ENCODE measurements at places on chromosomes 3 and 15.

DNA sequence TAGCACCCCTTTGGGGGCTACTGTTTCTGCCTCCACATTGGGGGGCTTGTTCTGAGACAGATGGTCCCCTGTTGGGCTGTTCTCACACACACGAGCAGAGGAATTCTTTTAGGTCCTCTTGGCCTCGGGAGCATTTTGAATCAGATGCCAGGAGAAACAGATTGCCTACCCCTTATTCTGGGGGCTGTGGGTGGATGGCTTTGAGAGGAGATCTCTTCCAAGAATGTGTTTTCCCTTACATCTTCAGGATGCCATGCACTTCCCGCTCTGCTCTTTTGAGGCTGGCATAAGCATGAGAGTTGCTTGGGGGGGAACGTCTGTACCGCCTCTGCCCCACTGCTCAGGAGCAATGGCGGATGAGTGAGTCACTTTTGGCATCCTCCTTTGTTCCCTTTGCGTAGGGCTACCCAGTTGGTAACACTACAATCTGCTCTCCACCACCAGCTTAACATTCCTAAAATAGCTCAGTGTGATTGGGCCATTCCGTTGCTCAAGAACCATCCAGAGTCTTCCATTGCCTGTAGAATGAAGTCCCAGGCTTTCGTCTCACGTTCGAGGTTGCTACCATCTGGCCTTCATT lies 154.4 kb downstream of the RPLP1 start:
- DNase-seq, result no peak

DNA sequence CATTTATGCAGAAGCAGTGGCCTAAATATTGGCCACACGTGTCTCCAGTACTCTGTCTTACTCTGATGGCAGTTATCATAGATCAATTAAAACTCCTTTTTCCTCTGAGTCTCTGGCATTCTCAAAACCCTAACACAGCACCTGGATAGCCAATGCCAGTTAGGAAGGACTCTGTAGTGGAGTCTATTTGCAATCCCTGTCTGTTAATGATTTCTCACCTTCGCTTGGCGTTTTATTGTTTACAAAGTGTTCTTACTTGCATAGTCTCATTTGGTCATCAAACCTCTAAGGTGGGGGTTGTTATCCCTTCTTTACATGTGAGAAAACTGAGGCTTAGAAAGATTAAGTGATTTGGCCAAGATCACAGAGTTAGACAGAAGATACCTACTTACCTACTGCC lies 258.8 kb downstream of the IL5RA start:
- DNase-seq, result no peak

- no peak for DNase-seq
Observed at GRCh38 chr3:89964347-89964746, 856.9 kb downstream of the EPHA3 start.

- DNase-seq, result no peak
Observed at GRCh38 chr3:137332297-137332696, 374.5 kb downstream of the IL20RB start.

- no peak for DNase-seq
Observed at GRCh38 chr15:67025719-67026609, 39.4 kb upstream of the SMAD3 start.

- DNase-seq, result no peak
Observed at GRCh38 chr3:161082063-161082462, 23.1 kb downstream of the B3GALNT1 start.

DNA sequence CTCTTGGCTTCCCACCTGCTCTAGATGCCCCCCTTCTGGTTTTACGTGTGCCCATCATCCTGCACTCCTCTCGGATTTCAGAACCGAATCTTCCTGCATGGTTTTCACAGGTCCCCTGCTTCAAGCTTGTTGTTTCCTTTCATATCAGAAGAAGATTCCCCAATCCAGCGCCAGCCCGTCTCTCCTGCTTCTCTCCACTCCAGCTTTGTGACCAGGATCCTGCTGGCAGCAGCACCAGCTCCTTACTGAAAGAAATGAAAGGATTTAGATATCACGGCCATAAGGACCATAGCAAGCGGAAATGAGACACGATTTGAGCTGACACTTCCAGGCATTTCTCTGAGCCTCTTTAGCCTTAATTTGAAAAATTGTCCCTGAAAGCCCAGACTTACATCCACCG lies 180.3 kb upstream of the UBE3A start:
- DNase-seq, result no peak

DNA sequence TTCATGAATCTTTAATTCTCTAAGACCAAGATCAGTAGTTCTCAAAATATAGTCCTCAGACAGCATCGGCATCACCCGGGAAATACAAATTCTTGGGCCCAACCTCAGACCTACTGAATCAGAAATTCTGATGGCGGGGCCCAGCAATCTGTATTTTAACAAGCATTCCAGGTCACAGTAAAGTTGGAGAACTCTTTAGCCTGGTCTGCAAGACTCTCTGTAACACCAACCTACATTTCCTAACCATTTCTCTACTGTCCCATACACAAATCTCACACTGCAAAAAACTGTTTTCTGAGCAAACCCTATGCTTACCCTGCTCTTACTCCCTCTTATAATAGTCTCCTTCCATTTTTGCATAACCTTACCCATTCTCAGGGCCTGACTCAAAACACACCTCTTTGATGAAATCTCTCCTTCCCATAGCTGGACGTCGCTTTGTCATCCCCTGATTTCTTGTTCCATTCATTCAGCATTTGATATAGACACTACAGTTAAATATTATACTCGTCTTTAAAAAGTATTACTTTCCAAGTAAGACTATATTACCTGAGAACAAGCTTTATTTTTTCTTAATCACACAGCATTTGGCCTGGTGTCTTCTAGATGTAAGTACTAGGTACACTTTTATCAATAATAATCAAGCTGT lies 83.3 kb upstream of the MYO5C start:
- no peak for DNase-seq

DNA sequence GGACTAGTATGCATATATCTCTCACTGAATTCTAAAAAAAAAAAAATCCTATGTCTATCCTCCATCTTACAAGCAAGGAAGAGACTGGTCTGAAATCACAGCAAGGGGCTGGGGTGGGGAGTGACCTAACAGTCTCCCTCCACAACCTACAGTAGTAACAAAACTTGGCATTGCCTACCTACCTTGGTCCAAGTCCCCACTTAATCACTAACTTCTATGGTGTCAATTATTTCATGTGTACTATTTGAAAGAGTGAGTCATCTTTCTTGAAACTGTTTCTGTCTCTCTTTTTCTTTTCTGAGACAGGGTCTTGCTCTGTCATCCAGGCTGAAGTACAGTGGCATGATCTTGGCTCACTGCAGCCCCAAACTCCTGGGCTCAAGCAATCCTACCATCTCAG lies 36.8 kb downstream of the CHAC1 start:
- DNase-seq, result no peak

GRCh38 chr15:40151991-40152390 lies 8.9 kb upstream of the BUB1B start:
- DNase-seq, result no peak

- DNase-seq, result no peak
Observed at GRCh38 chr3:117811786-117812185, 1102.2 kb downstream of the TUSC7 start.

DNA sequence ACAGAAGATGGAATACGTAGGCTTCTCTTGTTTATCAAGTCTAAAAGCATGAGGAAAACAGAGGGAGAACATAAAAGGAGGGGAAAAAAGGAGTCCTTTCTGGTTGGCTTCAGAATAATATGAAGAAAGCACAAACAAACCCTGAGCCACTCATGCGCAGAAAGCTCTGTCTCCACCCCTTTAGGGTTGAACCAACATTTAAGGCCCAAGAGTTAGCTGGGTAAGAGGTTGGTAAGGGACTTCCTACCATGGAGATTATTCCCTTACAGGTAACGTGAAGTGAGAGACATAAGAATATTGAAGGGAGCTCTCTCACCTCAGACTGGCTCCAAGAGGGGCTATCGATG lies 145.3 kb downstream of the RORA start:
- no peak for DNase-seq

GRCh38 chr15:80697075-80697685 lies 2.1 kb downstream of the ABHD17C start:
- no peak for DNase-seq

DNA sequence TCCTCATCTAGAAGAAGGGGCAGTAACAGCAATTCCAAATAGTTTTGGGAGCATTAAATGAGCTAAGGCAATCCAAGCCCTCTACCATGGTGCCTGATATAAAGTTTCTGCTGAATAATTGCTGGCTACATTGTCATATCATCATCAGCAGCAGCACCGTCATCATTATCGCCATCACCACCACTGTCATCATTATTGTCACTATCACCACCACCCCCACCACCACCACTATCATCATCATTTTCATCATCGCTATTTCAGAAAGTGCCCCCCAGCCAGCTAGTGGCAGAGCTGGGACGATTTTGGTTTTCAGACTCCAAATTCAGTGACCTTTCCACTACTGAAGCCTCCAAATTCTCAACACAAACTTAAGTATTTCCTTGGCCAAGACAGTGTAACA lies 15.0 kb downstream of the XCR1 start:
- no peak for DNase-seq

DNA sequence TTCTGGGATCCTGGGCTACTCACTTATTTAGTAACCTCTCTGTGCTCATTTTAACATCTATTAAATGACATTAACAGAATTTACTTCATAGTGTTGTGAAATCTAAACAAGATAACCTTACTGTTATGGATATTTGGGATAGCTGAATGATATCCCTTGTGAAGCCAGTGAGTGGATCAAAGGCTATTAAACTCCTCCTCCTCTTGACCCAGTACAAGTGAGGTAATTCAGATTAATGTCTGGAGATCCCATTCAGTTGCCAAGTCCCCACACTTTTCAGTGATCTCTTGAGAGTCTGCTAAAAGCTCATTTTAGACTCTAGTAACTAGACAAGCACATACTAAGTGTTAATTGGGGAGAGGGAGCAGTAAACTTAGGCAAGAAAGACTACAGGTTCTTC lies 2.5 kb upstream of the ANKRD28 start:
- DNase-seq, result no peak

DNA sequence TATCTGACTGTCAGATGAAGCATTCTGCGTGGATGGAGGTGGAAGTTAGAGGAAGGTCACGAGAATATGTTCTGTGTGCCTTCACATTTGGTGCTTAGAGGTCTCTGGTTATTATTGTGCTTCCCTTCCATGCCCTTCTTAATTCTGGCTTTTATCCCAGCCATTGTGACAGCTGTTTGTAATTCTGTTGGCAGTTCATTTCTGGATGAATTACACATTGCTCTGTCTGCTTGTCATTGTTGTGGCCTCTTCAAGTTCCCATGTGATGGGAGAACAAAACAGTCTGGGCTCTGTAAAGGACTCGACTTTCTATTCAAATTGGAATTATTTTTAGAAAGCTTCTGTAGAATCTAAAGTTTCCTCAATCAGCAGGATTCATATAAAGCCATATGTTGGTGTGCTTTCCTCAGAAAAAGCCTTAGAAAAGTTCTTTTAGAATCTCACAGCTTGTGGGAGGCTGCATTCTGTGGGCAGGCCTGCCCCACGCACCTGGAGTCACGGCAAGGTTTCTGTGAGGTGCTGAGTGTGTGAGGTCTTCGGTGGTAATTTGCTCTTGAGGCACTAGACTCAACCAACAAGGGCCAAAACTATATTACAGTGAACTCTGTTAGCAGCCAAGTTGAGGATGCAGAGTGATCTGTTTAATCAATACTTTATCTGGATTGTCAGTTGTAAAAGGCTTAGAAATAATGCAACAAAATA lies 397.4 kb upstream of the AZI2 start:
- DNase-seq, result no peak

- DNase-seq, result no peak
Observed at GRCh38 chr15:41901431-41901830, 7.6 kb upstream of the SPTBN5 start.

DNA sequence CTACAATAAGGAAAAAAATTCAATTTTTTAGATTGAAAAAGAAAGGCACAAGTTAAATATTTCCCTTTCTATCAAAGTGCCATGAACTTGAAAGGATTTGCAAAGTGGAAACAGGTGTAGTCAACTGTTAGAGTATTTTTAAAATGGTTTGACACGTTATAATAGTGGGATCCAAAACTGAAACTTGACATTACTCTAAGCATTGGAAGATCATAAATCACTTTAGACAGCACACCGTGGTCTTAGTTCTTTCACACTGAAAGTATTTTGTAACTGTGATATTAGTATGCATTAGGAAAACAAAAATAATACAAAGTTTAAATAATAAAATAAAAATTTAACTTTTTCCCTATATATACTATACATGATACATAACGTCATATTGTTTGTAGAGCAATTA lies 933.1 kb downstream of the EPHA3 start:
- no peak for DNase-seq

- no peak for DNase-seq
Observed at GRCh38 chr3:183728204-183728603, 30.6 kb downstream of the YEATS2 start.

DNA sequence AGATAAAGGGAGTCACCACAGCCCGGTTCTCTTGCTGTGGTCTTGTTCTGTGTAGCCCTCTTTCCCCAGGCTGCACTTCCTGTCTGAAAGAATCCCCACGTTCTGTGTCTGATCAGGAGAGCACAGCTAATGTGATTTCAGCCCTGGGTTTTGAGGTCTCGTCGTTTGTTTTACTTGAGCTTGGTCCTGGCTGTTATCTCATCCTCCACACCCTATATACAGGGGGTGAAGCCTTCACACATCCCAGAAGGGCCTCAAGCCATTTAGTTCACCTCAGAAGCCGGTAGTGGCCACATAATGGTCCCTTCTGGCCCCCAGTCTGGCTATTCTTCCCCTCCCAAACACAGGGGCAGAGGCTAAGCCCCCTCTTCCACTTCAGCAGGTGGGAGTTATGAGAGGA lies 115.6 kb downstream of the PDE8A start:
- no peak for DNase-seq

DNA sequence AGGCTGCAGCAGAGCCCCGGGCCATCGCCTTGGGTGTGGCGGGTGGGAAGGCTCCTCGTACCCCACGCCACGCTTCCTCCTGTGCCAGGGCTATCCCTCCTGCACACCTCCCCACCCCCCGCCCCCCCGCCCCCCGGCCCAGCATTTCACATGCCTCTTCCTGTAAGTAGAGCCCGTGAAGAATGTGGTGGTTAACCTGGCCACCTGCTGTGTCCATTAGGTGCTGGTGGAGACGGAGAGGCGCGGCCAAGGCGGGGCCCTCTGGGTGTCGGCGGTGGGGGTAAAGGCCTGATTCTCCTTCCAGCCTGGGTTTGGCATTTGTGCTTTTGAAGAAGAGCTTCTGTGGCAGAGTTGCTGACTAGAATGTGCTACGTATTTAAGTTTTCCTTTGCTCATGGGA lies 127.8 kb downstream of the CHDH start:
- DNase-seq, result no peak

- DNase-seq, result no peak
Observed at GRCh38 chr3:95289295-95289694, 1226.4 kb downstream of the NSUN3 start.

- no peak for DNase-seq
Observed at GRCh38 chr3:146680617-146681016, 75.5 kb upstream of the PLSCR5 start.

DNA sequence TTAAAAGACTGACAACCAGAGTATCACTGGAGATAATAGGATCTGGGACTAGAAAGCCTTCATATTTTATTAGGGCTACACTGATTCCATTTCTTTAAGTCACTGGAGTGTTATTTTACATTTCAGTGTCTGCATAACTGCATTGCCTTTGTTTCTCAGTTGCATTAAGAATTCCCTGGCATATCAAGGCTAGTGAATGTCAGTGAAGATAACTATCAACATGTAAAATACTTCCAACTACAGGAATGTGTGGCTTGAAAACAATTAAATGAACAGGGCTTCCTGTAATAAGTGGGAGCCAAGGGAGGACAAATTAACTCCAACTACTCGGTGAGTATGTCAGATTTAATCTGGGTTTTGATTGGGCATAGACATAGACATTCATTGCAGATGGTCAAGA lies 628.5 kb downstream of the ROBO2 start:
- DNase-seq, result no peak

- DNase-seq, result no peak
Observed at GRCh38 chr3:42803414-42804105, 730 bp downstream of the HIGD1A start.

Data from non-pigmented ciliary epithelial cell (primary cell).